ENCODE measurements at places on chromosomes 5 and 9. TPM values are rescaled to one million over a fixed set of nuclear protein-coding genes. Genes with fewer than 3 reads are reported as not detected.

NR6A1 gene
- 1.8 TPM for total RNA-seq

SPATA31D4 gene
- not detected for total RNA-seq

TIFAB gene
- total RNA-seq, result not detected

PCDHGA7 gene
- total RNA-seq, result 15.2 TPM

IL13 gene
- not detected for total RNA-seq

PDE4D gene
- total RNA-seq, result 170 TPM

PCDHA11 gene
- 0.41 TPM for total RNA-seq

FYB1 gene
- total RNA-seq, result 11.1 TPM

GLDC gene
- total RNA-seq, result not detected

SPATA31E1 gene
- not detected for total RNA-seq
